Bronchial epithelial cell (primary cell): ENCODE measurements at places on chromosomes 6 and 20. TPM values are rescaled to one million over a fixed set of nuclear protein-coding genes. Genes with fewer than 3 reads are reported as not detected.

GRCh38 chr6:834866-835265 is 141.9 kb upstream of the EXOC2 start:
- no peak for DNase-seq

DNA sequence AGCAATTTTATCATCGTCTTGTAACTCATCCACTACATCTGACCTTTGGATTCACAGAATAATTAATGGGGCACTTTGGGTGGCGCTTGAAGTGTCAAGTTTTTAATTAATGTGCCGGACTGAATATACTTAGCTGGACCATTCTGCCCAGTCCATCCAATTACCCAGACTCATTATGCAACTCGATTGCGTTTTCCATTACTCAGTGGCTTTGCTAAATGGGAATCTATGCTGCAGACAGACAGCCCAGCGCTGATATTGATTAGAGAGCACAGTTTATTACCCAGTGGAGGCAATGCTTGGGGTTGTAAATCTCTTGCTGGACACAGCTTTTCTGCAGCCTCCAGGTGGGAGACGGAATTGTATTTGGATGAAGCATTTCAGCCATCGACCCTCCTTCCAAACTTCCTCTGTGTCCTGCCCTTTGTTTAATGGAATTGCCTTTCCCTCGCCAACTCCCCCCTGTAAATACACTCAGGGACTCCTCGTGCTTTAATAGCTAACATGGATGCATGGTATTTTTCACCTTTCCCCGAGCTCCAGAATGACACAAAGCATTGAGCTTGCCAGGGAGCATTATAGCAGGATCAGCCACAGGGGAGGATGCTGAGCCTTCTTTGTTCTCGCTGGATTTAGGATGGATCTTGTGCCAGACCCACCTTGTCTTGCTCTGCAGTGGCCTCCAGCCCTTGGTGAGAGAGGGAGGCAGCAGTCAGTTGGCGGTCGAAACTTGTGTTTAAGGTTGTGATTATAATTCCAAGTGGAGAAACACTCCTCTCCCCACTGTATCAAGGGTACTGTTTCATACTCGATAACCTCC is 59.7 kb downstream of the EDN3 start:
- DNase-seq = no peak

DNA sequence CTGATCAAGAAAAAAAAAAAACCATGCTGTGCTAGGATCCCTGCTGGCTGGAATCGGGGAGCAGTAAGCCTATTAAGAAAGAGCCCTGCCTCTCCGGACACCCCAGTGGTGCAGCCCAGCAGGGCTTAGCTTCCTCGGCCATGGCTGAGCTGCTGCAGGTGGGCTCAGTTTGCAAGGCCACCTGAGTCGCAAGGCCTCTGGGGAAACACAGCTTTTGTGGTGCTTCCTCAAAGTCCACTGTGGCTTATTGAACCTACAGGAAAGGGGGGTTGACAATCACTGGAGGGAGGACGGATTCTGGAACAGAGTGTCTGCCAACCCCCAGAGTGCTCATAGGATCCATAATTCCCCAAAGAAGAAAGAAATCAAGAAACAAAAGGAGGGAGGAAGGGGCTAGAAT is 240.8 kb downstream of the SMOC2 start:
- DNase-seq = no peak

DNA sequence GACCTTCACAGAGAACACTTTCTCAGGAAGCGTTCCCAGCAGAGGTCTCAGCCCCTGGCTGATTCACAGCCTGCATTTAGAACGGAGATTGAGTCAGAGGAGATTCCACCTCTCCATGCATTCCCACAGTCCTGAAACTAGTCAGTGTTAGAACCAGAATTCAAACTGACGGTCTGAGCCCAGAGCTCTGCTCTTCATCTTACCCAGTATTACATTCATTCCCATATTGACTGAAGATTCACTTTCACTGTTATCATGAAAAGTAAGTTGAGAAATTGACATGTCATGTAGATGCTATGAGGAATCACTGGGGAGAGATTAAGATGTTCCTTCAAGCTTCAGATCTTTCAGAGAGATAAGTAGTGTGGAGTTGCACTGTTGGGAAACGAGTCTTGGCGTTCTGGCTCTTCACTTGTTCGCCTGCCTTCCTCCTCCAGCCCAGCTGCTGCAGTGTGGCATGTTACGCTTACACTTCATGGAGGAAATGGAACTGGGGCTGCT is 28.3 kb downstream of the MAS1 start:
- DNase-seq = peak; percentile 8

- no peak for DNase-seq
Measured at GRCh38 chr6:122619309-122619708, 9.1 kb downstream of the PKIB start.

- peak; percentile 27 for DNase-seq
Measured at GRCh38 chr6:30686009-30686907, at the start of gene PPP1R18. PPP1R18 (minus strand) TSS chr6:30686645; CDS start chr6:30686018, 627 bp downstream.

WFDC2 gene
- not detected in 2 replicates for total RNA-seq

FRS3 gene
- 0.77 and 0.79 TPM in 2 replicates for total RNA-seq

RIOK1 gene
- total RNA-seq = 21.9 and 25.3 TPM in 2 replicates

CFB gene
- total RNA-seq = 2.4 and 2.6 TPM in 2 replicates

SGK2 gene
- total RNA-seq = 0.38 and 0.53 TPM in 2 replicates
